Pancreas (tissue), 10 donors: ENCODE measurements at places on chromosomes 5 and 9. TPM values are rescaled to one million over a fixed set of nuclear protein-coding genes. Genes with fewer than 3 reads are reported as not detected.

DNA sequence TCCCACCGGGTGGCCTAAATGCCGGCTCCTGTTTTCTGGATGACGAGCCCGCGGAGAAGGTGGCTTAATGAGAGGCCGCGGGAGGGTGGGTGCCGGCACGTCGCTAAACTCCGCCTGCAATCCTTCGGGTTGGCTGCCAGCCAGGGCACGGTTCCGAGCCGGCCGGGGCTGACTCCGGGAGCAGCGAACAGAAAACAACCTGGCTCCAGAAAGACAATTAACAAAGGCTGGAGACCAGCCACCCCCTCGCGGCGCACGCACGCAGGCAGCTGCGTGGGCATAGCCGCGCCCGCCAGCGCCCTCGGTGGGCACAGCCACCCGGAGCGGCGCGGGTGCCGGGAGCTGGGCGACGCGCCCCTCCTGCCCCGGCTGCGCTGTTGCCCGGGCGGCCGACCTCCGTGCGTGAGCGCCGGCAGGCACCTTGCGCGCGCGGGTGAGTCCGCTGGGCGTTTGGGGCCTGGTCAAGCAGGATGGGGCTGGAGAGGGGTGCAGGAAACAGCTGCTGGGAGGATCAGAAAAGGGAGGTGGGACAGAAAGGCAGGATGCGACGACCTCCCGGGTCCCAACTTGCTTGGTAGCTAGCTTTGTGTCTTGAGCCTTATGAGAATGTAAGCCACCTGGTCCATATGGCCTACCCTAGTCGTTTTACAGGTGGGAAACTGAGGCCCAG is at the start of gene ARHGEF37:
ARHGEF37 (plus strand) TSS at position 307 of the 670 bp plus-strand sequence. CDS start 16,272 bp downstream, outside the sequence.
- DNase-seq, result peak; percentile 96

- no peak for DNase-seq
Observed at GRCh38 chr9:35537913-35538312, 48.0 kb downstream of the RUSC2 start.

- DNase-seq, result no peak
Observed at GRCh38 chr5:158814521-158814920, 285.2 kb downstream of the EBF1 start.

GRCh38 chr5:135011355-135012032 is 22.5 kb downstream of the PITX1 start:
- DNase-seq, result peak; percentile 12

DNA sequence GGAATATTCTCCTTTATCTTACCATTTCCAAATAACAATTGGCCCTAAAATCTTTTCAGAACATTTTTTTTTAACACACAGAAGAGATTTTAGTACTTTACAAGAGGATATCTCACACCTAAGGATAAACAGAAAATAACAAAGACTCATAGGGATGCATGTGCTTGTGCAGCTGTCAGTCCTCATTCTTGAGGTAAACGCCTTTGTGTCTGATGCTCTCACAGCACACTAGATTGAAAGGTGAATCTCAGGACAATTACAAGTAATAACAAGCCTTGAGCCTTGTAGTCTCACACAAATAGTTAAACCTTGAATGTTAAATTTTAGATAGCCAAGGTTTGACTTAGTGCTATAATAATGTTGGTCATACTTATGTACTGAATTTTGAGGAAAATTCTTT is 439.2 kb downstream of the PTPRD start:
- no peak for DNase-seq

- DNase-seq, result no peak
Observed at GRCh38 chr5:110256298-110256697, 470.2 kb downstream of the TMEM232 start.

- DNase-seq, result no peak
Observed at GRCh38 chr5:136891175-136891972, 526.0 kb upstream of the TRPC7 start.

GRCh38 chr9:88233091-88233490 is 94.8 kb upstream of the SPATA31C2 start:
- no peak for DNase-seq

- no peak for DNase-seq
Observed at GRCh38 chr5:148697180-148697808, 43.0 kb upstream of the HTR4 start.

DNA sequence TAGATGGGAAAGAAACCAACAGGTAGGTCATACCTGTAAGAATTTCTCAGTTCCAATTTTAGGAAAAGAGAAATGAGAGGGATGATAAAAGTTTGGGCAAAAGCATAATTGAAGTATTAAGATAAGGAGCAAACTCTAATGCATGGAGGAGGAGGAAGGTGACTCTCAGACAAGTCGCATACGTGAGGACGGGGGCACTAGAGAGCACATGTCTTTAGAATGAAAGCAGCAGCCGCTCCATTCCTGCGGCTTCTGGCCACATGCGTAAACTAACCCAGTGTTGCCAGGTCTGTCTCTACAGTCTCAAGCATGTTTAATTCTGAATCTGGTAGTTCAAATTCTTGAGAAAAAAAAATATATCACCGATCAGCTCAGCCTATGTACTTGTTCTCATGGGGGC is 371.5 kb upstream of the SLC30A5 start:
- no peak for DNase-seq

- no peak for DNase-seq
Observed at GRCh38 chr9:86734771-86735170, 212.5 kb downstream of the GAS1 start.

DNA sequence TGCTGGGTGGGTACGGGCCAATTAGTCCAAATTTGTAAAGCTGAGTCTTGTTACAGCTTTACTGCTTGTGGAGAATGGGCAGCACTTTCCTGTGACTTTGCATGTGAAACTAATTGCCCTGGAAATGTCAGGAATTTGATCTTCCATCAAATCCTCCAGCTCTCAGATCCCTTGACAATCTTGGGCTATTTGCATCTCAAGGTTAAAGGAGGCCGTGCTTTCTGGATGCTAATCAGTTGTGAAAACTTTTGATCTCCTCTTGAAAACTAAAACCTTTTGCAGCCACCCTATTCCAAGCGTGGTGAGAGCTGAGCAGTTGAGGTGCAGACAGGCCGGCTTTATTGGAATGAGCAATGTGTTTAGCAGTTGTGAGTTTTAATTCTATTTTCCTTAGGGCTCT is 68.0 kb upstream of the CLINT1 start:
- DNase-seq, result no peak

DNA sequence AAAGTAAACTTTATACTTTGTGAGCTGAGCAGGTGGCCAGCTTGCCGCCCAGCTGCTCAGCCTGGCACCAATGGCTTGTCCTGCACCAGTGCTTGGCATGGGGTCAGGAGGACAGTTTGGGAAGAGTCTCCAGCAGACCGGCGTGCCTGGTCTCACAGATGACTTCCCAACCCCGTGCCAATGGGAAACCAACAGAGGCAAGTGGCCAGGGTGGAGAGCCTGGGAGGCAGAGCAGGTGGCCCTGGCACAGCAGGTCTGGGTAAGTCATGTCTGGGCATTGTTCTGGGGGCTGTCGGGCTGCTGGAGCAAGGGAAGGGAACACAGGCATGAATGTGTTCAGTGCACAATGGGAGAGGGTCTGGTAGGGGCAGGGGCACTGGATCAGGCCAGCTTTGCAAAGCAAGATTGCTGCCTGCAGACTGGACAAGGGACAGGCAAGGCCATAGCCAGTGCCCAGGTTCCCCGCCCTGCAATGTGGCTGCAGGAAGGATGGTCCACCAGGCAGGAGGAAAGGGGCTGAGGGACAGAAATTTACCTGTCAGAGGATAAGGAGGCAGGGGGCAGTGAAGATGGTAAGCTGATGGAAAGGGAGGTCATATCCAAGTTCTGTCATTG is 76.2 kb upstream of the ALDH1B1 start:
- DNase-seq, result peak; percentile 89

- no peak for DNase-seq
Observed at GRCh38 chr5:93071710-93072109, 509.3 kb downstream of the NR2F1-AS1 start.

The SLC6A18 gene
- not detected for total RNA-seq

The NAIP gene
- total RNA-seq, result 14.4 TPM

The IL13 gene
- not detected for total RNA-seq

The FBN2 gene
- total RNA-seq, result not detected

The IFNA2 gene
- total RNA-seq, result not detected

The NUTM2F gene
- total RNA-seq, result not detected

The PCDHGB1 gene
- 2.1 TPM for total RNA-seq

The ACOT12 gene
- 0.44 TPM for total RNA-seq

The LCN1 gene
- total RNA-seq, result not detected

The RANBP3L gene
- total RNA-seq, result not detected

The PCBD2 gene
- 7.5 TPM for total RNA-seq
